ENCODE measurements at places on chromosomes 3 and 15. TPM values are rescaled to one million over a fixed set of nuclear protein-coding genes. Genes with fewer than 3 reads are reported as not detected.

PPM1L gene
- total RNA-seq: 7.1 TPM

CKMT1A gene
- total RNA-seq: not detected

SCAANT1 gene
- total RNA-seq: not detected

DUOX1 gene
- not detected for total RNA-seq

MAP2K5 gene
- 6.9 TPM for total RNA-seq

NR2E3 gene
- total RNA-seq: 0.06 TPM

PROK2 gene
- total RNA-seq: not detected

COL6A5 gene
- not detected for total RNA-seq

EPHB3 gene
- 2.7 TPM for total RNA-seq

CEP152 gene
- 6.3 TPM for total RNA-seq

RTP4 gene
- 0.99 TPM for total RNA-seq

ATP10A gene
- 4.9 TPM for total RNA-seq

HEMK1 gene
- total RNA-seq: 10.3 TPM

DNASE1L3 gene
- total RNA-seq: not detected

ACVR2B gene
- 2.4 TPM for total RNA-seq

ISLR2 gene
- not detected for total RNA-seq

TTBK2 gene
- 10.5 TPM for total RNA-seq

SH2D7 gene
- not detected for total RNA-seq

ACTC1 gene
- not detected for total RNA-seq

Measured in aortic smooth muscle cell (primary cell).